AG04450 (cell line): ENCODE measurements at places on chromosomes 16 and 17. TPM values are rescaled to one million over a fixed set of nuclear protein-coding genes. Genes with fewer than 3 reads are reported as not detected.

The CHST4 gene
- not detected in 2 replicates for polyA plus RNA-seq

The MT1E gene
- polyA plus RNA-seq: 153 and 250 TPM in 2 replicates

The CCL17 gene
- polyA plus RNA-seq: not detected in 2 replicates

The ICAM2 gene
- polyA plus RNA-seq: 0.16 and 0.52 TPM in 2 replicates

The PDILT gene
- polyA plus RNA-seq: not detected in 2 replicates

The CEP295NL gene
- 0.11 and 0.19 TPM in 2 replicates for polyA plus RNA-seq

The SULT1A2 gene
- 0.11 and 0.12 TPM in 2 replicates for polyA plus RNA-seq

The TMEM100 gene
- 0.63 and 0.67 TPM in 2 replicates for polyA plus RNA-seq

DNA sequence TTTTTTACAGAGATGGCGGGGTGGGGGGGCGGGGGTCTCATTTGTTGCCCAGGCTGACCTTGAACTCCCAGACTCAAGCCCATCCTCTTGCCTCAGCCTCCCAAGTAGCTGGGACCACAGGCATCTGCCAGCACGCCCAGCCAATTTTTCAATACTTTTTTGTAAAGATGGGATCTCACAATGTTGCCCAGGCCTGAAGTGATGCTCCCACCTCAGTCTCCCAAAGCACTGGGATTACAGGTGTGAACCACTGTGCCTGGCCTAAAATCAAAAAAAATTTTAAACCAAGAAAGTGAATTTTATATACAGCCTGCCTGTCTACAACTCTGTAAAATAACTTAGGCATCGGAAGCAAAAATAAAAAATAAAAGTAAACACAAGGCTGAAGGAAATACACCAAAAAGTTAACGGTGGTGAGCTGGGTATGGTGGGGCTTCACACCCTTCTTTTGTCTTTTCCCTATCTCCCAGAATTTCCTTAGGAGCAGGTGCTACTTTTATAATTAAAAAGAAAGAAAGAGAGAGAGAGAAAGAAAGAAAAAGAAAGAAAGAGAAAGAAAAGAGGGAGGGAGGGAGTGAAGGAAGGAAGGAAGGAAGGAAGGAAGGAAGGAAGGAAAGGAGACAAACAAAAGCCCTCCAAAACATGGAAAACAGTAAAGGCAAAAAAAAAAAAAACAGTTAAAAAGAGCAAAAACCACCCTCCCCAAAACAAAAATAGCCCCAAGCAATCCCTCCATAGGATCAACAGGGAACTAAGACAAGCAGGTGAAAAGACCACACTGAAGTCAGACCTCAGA, 51.4 kb downstream of the TBC1D16 start:
- no peak for DNase-seq

DNA sequence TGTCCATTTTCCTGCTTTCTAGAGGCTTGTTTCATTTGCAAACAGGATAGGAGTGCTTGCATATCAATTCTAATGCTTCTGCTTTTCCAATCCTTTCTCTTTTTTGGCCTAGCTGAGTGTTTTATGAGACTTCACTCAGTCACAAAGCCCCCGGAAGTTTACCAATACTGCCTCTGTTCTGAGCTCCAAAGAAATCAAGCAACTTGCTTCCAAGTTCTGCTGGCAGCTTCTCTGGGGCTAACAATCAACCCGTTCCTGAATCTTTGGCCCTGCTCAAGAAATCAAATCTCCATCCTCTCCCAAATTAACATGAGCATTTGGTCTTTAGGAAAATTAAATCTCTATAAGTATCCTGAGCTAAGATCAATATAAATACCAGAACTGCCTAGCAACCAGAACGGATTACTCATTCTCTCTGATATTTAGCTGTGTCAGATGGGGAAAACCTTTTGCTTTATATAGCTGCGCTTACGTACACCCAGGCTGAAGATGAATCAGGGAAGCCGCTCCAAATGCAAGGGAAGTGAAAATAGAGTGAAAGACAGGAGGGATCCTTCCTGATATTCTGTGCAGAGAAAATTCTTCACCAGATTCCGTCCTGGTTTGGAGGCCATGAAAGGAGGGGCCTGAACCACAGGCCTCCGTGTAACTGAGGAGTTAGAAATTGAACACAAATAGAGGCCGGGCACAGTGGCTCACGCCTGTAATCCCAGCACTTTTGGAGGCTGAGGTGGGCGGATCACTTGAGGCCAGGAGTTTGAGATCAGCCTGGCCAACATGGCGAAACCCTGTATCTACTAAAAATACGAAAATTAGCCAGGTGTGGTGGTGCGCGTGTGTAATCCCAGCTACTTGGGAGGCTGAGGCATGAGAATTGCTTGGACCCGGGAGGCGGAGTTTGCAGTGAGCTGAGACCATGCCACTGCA, 23.3 kb upstream of the GRB2 start:
- DNase-seq: peak; percentile 74

DNA sequence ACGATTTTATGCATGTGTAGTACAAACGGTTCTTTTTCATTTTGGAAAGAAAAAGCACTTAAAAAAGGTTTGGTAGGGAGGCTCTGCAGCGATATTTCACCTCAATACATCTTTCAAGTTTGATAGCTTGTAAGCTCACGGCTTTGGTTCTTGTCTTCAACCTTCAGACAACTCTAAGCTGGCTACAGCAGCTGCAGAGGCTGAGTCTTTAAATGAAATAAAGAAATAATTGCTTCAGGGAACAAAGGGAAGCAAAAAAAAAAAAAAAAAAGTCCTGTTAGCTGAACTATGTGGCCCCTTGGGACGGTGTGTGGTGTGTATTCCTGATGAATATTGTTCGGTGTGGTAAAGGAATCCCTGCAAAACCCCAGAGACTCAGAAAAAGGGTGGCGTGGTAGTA, 265.1 kb downstream of the NTN1 start:
- DNase-seq: no peak

GRCh38 chr16:85350973-85351372, 238.7 kb upstream of the CIBAR2 start:
- peak; percentile 92 for DNase-seq

- DNase-seq: peak; percentile 20
Observed at GRCh38 chr17:4899341-4900230, at the start of gene C17orf107. Gene C17orf107 (plus strand): TSS chr17:4899536. CDS start chr17:4899763, 227 bp downstream.

GRCh38 chr16:87198881-87199280, 118.3 kb downstream of the C16orf95 start:
- DNase-seq: no peak

GRCh38 chr17:59719526-59719925, 12.1 kb downstream of the VMP1 start:
- no peak for DNase-seq

DNA sequence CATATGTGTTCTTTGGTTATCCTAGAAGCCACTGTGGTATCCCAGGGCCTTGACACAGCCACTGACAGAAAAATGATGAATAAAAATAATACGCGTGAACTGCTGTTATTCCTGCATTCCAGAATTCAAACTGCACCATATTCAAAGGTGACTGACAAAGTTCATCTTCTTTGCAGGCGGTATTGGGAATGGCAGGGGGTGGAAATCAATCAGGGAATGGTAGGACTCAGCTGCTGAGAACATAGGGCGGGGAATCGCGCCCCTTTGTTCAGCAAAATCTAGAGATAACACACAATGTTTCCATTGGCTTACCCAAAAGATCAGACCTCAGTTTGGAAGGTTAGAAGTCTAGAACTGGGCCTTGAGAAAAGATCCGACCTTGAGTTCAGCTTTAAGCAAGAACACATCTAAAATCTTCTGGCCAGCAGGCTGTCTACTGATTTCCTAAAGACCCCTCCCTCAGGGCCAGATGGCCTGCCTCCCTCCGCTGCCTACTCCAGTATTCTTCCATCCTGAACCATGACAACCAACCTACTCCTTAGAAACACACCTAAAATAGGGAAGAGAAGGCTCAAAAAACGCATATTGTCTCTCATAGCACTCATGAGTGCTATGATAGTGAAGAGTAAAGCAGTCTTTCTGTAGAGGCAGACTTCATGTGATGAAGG, 34.1 kb downstream of the CDK5R1 start:
- DNase-seq: no peak

GRCh38 chr17:40176754-40177110, 538 bp upstream of the RAPGEFL1 start:
- no peak for DNase-seq

GRCh38 chr16:9365370-9365728, 273.9 kb downstream of the HAPSTR1 start:
- DNase-seq: no peak

- peak; percentile 11 for DNase-seq
Observed at GRCh38 chr17:26818736-26819135, 475.2 kb upstream of the WSB1 start.

DNA sequence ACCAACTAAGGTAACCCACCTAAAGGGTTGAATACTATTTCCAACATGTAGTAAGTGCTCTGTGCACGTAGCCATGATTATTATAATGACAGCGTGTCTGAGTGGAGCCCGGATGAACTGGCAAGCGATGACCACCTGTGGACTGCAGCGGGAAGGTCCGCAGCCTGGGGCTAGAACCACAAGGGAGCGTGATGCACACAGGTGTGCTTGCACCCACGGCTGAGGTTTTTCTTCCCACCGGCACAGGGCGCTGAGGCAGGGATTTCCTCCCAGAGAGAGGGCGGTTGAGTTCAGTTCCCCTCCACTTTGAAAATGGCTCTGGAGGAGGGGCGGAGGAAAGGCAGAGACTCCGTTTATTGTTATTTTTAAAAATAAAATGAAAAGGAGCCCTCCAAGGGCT, 221.7 kb upstream of the HSBP1 start:
- no peak for DNase-seq

- DNase-seq: no peak
Observed at GRCh38 chr17:64158406-64158805, 28.5 kb upstream of the ERN1 start.

DNA sequence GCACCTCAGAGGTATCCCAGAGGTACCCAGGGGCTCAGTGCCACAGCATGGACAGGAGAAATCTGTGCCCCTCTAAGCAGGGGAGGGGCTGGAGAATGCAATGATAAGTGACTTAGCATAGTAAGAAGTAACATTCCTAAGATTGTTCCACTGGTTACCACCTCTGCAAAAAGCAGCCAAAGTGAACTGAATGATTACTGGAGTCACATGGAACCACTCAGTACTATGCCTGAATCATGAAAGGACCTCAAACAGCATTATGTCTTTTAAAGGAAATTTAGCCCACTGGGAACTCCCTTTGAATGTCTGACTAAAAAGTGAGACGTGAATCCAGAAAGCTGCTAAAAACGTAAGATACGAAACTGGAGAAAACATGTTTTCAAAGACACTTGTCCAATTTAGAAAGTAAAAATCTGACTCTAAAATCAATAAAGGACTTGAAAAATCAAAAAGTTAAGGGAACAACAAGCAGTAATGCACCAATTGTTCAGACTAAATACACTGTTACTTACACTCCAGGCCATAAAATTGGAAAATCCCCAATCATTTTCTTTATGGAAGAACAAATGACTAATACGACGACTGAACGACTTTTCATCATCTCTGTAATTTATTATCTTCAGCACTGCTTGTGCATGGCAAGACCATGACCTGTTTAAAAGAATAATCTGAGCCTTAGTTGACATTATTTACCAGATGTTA, 38.6 kb downstream of the LITAFD start:
- DNase-seq: no peak

DNA sequence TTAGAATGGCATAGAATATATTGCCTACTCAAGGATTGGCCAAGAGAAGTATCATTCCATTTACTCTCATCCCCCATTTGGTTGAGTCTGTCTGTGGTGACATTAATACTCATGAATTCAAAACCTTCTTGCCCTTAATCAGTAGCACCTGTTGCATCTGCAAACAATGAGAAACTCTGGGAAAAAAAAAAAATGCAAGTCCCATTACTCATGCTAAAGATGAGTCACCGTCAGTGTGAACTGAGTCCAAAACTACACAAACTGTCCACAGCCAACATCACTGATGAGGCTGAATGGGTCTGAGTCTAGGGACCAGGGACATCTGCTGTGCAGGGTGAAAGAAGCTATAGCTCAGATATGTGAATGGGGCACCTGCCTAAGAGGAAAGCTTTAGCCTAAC, 96.9 kb upstream of the ADAMTS18 start:
- DNase-seq: no peak

DNA sequence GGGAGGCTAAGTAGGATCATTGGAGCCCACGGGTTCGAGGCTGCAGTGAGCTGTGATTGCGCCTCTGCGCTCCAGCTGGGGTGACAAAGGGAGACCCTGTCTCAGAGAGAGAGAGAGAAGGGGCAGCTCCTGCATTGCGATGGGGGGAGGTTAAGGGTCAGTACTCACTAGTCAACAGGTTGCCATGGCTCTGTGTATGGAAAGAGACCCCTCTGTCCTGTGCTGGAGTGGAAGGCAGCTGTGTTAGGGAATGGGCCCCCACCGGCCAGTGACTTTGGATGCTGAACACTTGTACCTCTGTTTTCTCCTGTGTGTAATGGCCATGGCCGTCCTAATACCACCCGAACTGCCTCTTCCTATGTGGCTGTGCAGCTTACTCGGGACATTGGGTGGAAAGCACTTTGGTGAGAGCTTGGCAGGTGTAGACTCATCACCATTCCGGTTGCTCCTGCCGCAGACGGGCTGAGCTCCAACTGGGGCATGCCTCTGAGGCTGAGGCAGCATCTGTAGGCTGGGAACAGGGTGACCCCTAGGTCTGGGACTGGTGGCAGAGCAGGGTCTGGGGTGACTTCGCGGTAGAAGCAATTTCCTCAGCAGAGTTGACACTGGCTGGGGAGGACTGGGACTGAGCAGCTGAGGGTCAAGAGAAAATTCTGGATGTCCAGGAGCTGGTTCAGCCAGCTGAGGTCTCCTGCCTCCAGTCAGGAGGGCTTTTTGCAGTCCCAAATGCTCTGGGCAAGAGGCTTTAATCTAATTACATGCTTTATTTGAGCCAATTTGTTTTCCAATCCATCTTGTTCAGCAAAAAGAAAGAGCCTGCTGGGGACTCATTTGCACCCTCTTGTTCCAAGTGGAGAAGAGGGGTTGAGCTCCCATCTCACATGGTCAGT, 184.5 kb downstream of the NTN1 start:
- no peak for DNase-seq

- DNase-seq: no peak
Observed at GRCh38 chr16:50635505-50636392, 45.4 kb downstream of the SNX20 start.
